ENCODE measurements at places on chromosomes 13 and 19. TPM values are rescaled to one million over a fixed set of nuclear protein-coding genes. Genes with fewer than 3 reads are reported as not detected.

ELSPBP1 gene
- total RNA-seq: not detected

DNA sequence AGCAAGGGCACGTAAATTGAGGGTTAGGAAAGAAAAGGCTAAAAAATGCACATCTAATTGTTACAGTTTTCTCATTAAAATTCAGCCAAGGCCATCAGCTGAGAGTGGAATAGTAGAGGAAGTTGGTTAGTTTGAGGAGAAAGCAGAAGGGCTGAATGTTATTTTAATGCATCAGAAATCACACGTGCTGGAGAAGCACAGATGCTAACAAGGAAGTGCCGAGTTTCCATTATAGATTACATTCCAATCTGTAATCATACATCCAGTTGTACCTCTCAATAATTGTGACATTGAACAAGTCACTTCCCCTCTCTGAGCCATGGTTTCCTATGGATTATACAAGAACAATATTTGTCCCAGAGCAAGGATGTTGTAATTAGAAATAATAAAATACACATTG is 25.1 kb downstream of the FPR3 start:
- no peaks in the 10 kb centered on the region for H3K36me3 ChIP-seq
- no peak for DNase-seq
- H3K27me3 ChIP-seq: no peaks in the 10 kb centered on the region
- no peak overlapping the region for H3K4me3 ChIP-seq
- H3K4me1 ChIP-seq: no peaks in the 10 kb centered on the region

GRCh38 chr19:11473725-11474124 is 7.1 kb downstream of the ELAVL3 start:
- no peaks in the 10 kb centered on the region for H3K36me3 ChIP-seq
- H3K27me3 ChIP-seq: no peaks in the 10 kb centered on the region
- H3K4me3 ChIP-seq: no peak overlapping the region
- DNase-seq: no peak
- peaks cover under 1% of the 10 kb centered on the region for H3K4me1 ChIP-seq

SHD gene
- total RNA-seq: not detected

LILRB3 gene
- total RNA-seq: 0.89 TPM

KIR2DL1 gene
- total RNA-seq: not detected

Measured in stomach (tissue), 19 donors.